Ureter (tissue), 1 donor: ENCODE measurements at places on chromosomes 16 and 17. TPM values are rescaled to one million over a fixed set of nuclear protein-coding genes. Genes with fewer than 3 reads are reported as not detected.

GRCh38 chr17:3904501-3904900, 11.6 kb upstream of the CAMKK1 start:
- DNase-seq: no peak

GRCh38 chr16:14629612-14629918, 495 bp downstream of the PARN start:
- peak; percentile 57 for DNase-seq

GRCh38 chr16:31428279-31428597, at the start of gene COX6A2:
Gene COX6A2 (minus strand): TSS chr16:31428360. CDS start chr16:31428325, 35 bp downstream.
- no peak for DNase-seq

- DNase-seq: peak; percentile 34
Observed at GRCh38 chr16:88195911-88196465, 186.8 kb upstream of the ZNF469 start.

CRISPLD2 gene
- 192 TPM for total RNA-seq

GJD3 gene
- 2.0 TPM for total RNA-seq

GAST gene
- not detected for total RNA-seq

BRIP1 gene
- 2.0 TPM for total RNA-seq

DNA sequence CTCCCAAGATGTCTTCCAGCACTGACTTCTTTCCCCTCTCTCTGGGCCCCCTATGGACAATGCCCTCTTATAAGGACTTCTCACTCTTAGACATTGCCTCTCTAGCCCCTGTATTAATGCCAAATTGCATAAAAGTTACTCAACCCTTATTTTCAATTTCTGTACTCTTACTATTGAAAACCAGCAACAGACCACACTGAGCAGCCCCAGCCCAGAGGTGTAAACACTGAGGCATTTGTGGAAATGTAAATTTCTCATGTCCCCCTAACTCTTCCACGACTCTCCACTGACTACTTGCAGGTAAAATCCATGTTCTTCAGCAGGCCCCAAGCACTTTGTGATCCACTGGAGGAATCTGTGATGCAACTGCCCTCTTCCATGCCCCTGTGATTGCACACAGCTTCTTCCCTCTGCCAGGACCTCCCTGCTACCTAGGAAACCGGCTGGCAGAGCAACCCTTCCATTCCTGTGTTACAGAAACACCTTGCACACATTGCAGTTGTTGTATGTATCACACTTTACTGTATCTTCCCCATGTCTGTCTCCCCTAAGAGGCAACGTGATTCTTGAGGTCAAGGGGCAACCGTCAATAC, 4.4 kb downstream of the N4BP1 start:
- DNase-seq: no peak

CHST5 gene
- total RNA-seq: 0.26 TPM

DNA sequence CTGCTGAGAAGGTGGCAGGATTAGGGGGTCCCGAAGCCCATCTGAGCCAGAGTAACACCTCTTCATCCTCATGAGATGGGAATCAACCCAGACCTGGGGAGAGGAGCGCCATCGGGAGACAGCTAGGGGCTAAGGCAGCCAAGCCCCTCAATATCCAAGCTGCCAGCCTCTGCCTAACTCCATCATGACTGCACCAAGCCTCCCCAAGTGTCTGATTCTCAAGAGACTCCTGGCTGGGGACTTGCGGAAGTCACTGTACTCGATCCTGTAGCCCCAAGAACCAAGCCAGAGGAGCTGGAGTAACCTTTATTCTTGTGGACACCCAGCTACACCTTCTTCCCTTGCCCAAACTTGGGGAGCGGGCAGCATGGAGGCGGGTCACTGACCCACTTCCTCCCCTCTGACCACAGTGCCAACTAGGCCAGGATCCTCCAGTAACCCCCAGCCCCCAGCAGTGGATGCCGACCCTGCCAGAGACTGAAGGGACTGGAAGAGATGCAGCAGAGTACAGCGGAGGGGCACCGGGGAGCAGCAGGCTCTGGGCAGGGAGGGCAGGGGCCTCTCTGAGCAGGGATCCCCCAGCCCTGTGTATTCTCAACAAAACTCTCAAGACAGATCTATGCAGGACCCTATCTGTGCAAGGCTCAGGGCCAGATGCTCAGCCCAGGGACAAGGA, 13.3 kb downstream of the HDAC5 start:
- no peak for DNase-seq

DNA sequence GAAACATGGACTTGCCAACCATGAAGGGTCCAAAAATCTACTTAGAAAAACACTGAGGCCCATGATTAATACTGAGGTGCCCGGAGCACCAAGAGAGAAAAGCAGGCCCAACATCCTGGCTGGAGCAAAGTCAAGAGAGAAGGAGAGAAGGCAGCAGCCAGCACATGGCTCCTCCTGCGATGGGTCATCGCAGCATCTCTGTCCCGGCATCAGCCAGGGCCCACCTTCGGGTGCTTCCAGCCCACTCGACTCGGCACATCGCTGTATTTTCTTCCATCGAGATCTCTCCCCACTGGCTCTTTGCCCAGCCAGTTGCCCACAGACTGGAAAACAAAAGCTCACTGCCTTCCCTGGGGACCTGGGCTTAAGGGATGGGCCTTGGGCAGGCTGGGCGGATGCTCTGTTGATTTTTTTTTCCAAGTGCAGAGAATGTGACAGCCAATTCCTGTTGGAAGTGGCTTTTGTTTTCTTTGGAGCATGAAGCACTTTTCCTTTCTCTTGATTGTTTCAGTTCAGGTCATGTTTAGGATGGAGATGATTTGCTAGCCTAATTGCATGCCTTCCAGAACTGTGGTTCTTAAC, 58.1 kb downstream of the CYB5B start:
- DNase-seq: peak; percentile 64

DNA sequence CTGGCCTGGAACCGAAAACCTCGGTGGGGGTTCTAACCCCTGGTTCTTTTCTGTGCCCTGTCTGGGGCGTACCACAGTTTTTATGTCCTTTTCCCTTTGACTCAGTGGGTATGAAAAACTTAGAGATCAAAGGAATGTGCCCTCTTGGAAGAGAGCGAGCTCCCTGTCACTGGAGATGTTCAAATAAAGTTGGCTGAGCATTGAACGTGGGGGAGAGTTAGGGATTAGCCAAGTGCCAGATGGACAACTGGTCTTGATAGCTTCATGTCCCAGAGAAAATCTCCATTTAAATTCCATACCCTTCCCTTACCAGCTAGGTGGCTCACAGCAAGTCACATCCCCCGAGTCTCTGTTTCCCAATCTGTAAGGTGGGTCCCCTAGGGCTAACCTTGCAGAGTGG, 9.5 kb downstream of the ADGRG1 start:
- DNase-seq: no peak

GRCh38 chr17:35879773-35880654, at the start of gene CCL5:
Gene CCL5 (minus strand): TSS chr17:35880360.
- DNase-seq: no peak

C16orf89 gene
- 10.0 TPM for total RNA-seq

- DNase-seq: no peak
Observed at GRCh38 chr16:72241930-72242329, 70.0 kb upstream of the PMFBP1 start.

DNA sequence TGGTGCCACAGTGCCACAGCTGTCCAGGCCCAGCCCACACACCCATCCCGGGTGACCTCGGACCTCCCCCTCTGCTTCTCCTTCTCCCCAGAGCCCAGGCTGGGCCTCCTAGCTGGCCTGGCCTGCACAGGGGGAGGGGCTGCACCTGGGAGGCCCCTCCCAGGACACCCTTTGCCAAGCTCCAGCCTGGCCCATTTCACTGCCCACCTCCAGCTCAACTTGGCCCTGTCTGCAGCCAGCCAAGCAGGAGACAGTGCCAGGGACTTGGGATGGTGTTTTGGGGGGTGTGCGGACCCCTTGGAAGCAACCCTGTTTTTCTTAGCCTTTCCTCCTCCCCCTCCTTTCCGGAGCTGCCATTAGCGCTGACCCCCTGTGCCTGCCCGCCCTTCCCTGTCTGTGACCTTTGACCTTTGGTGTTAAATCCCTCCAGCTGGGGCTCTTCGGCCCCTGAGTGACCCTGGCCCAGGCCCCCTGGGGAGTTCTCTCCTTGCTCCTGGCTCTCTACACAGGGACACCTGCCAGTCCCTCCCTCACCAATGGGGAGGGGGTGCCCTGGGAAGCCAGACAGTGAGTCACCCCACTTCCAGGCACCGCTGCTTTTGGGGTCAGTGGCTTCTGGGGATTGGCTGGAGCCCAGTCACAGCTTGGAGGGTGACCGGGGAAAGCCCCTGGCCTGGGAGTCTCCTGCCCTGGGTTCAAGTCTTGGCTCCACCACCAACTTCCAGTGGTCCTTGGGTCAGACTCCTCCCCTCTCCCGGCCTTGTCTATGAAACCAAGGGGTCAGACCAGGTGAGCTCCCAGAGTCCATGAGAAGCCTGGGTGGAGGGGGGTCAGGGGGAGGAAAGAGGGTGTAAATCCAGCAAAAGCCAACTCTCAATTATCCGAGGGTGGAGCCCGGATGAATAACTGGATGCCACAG, 1.9 kb downstream of the GLIS2 start:
- peak; percentile 54 for DNase-seq

DNA sequence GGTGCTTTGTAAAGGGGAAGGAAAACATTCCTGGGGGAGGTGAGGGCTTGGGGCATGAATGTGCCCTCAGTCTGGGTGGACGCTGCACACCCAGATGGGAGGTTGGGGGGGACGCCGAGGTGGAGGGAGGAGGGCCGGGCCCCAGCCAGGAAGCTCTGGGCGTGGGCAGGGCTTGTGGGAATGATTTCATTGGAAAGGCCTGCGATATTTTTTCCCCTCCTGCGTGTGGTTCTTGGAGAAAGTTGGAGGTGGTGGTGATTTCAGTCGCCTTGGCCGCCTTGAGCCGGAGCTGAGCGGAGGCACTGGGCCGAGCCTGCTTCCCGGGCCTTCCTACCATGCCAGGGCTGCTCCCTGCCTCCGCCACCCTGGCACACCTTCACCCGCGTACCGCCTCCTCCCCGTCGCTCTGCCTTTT, 26.4 kb upstream of the CLEC18A start:
- peak; percentile 66 for DNase-seq

PPL gene
- 108 TPM for total RNA-seq

DNA sequence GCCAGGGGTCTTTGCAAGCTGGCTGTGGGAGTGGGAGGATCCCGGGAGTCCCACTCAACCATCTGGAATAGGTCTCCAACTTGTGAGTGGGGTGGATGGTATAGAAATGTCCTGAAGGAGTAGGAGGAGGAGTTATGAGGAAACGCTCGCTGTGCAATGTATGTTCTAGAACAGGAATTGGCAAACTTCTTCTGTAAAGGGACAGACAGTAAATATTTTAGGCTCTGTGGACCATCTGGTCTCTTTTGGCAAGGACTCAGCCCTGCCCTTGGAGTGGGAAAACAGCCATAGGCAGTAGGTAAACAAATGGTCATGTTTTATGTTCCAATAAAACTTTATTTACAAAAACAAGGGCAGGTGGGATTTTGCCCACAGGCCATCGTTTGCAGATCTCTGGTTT, 149.2 kb downstream of the NPIPB5 start:
- DNase-seq: no peak

- DNase-seq: no peak
Observed at GRCh38 chr16:11833951-11834695, 17.2 kb downstream of the RSL1D1 start.

DLX4 gene
- total RNA-seq: 1.1 TPM

- no peak for DNase-seq
Observed at GRCh38 chr17:72502371-72503341, 381.8 kb downstream of the SOX9 start.

DNA sequence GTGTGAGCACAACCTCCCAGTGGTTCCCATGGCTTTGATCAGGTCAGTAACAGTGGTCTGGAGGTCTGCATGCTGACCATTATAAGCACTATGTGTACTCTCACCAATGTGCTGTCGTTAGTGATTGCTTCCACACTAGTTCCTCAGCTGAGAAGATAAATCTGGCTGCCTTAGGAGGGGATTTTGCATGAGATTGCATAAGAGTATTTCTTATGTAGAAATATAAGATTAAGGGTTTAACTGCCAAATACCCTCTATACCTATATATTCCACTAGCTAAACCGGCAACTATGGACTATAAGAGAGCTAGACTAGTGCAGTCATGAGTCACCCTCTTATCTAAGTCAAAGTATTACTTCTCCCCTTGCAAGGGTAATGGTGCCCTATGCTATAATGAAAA, 580.2 kb downstream of the CDH11 start:
- no peak for DNase-seq

DNA sequence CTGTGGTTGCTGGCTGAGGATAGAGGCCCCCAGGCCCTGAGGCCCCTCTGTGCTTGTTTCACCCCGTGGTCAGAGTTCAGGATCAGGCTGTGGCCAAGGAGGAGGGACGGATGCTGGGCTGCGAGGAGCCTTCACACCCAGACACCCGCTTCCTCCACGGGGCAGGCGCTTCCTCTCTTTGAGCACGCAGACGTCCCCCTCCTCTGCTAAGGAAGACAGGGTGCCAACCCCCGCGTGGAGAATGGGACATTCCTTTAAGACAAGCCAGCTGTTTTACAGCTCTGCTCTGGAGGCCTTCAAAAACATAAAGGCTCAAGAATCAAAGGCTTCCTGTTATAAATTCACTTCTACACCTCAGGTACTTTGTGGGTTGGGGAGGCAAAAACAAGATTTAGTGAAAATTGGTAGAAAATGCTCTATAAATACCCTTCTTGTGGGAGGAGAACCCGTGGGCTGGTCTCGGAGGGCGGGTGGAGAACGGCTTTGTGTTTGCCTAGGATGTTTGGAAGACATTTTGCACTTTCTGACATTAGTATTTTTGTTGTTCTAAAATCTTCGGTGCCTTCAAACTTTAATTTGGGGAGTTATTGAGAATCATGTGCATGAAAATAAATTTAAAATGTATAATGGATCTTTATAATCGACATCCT, 60.8 kb upstream of the FOXF1 start:
- DNase-seq: no peak

GRCh38 chr16:49914657-49915056, 58.7 kb upstream of the ZNF423 start:
- no peak for DNase-seq

- no peak for DNase-seq
Observed at GRCh38 chr16:30369091-30369937, 980 bp downstream of the TBC1D10B start.

LUC7L3 gene
- total RNA-seq: 113 TPM

DNA sequence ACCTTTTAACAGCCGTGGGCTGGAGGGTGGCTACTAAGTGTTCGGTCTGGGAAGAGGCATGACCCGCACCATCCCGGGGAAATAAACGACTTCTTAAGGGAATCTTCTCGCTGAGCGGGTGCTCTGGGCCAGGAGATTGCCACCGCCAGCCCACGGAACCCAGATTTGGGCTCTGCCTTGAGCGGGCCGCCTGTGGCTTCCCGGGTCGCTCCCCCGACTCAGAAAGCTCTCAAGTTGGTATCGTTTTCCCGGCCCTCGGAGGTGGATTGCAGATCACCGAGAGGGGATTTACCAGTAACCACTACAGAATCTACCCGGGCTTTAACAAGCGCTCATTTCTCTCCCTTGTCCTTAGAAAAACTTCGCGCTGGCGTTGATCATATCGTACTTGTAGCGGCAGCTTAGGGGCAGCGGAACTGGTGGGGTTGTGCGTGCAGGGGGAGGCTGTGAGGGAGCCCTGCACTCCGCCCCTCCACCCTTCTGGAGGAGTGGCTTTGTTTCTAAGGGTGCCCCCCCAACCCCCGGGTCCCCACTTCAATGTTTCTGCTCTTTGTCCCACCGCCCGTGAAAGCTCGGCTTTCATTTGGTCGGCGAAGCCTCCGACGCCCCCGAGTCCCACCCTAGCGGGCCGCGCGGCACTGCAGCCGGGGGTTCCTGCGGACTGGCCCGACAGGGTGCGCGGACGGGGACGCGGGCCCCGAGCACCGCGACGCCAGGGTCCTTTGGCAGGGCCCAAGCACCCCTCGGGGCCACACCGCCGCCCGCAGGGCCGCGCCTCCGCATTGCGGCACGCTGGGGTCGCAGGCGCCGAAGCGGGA, 3.6 kb upstream of the CBX4 start:
- DNase-seq: no peak

GRCh38 chr17:49525831-49526741, 31.0 kb downstream of the NGFR start:
- no peak for DNase-seq

CHMP6 gene
- 26.2 TPM for total RNA-seq

GRCh38 chr17:59526451-59526850, 39.0 kb upstream of the DHX40 start:
- no peak for DNase-seq
